ENCODE measurements at places on chromosomes 11 and 22.

DNA sequence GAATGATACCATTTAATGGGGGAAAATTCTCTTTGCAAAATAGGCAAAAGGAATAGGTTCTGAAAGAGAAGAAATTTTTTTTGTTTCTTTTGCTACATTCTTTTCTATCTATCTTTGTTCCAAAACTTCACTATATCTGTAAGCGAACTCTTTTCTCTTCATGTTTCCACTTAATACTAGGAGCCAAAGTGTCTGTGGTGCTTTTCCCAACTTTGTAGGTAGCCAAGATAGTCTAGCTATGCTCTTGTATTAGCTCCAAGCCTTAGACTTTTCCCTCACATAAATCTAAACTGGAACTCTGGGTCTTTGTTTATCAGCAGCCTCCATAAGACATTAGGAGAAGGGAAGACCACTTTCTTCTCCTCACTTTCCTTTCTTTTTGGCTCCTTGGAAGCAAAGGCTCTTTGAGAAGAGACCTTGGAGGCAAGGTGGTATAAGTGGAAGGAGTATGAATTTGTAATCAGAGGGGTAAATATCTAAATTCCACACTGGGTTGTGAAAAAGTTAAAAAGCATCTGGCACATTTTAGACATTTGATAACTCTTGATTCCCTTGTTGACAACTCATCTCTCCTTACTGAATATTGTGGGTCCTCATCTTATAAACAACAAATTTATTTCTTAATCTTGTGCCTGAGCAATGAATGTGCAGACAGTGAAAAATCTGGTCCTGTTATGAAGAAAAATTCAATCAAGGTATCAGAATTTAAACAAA lies 130.0 kb downstream of the EHF start:
- DNase-seq: no peak

- DNase-seq: no peak
These were observed 68.7 kb downstream of the ZNRF3 start for GRCh38 chr22:28951969-28952521.

DNA sequence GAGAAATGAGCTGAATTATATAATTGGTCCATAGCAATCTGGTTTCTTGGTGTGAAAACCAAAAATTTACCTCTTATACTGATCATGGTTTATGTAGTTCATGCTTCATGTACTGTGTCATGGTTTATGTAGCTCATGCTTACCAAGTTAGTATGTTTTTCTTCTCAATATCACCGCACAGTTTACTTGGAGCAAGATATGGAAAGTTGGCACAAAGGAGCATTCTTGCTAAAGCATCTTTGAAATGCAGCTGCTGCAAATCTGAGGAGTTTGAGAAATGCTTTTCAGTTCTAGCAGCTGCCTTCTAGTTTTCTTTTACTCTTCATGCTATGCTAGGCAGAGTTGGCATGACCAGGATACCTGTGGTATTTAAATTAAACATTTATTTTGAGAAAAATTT lies 4.5 kb downstream of the OR10G7 start:
- no peak for DNase-seq

DNA sequence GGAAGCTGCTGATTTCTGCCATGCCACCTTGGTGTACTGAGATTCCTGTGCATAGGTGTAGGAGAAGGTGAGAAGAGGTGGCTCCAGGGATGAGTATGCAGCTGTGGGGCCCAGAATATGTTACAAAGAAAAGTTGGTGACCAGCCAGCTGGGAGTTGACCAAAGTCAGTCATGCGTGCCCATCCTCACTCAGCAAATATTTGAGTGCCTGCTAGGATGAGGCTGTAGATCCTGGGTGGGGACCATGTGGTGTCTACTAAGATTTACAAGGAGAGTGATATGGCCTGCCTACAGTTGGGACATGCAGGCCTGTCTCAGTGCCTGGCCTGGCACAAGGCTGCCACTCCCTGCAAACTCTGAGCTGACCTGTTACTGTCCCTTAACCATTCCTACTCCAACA lies 19.4 kb downstream of the RNF185 start:
- no peak for DNase-seq

DNA sequence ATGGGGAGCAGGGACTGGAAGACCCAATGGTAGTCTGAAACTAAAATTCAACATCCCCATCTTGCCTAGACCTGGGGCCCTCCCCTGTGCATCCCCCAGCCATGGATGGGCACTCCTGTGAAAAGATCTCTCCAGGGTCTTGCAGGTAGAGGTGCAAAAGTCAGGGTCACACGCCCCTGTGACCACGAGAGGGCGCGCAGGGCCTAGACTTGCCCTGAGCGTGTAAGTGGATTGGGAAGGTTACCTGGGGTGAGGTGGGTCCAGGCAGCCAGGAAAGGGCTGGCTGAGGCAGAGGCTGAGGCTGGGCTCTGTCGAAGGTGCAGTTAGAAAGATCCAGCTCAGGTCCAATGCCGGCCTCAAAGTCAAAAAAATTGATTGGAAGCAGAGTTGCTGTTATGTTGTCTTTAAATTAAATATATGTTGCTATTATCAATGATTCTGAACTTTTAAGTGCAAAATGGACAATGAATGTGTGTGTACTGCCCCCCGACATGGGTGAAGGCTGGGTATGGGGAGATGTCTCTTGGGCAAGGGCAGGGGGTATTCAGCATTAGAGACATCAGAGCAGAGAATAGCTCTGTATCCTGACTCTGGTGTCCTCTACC lies 4.8 kb upstream of the POU2F3 start:
- peak; percentile 63 for DNase-seq

DNA sequence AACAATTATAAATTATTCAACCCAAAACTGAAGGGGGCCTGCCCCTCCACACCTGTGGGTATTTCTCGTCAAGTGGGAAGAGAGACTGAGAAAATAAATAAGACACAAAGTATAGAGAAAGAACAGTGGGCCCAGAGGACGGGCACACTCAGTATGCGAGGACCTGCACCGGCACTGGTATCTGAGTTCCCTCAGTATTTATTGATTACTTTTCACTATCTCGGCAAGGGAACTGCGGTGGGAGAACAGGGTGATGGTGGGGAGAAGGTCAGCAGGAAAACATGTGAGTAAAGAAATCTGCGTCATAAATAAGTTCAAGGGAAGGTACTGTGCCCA lies 3.2 kb downstream of the C11orf54 start:
- no peak for DNase-seq

DNA sequence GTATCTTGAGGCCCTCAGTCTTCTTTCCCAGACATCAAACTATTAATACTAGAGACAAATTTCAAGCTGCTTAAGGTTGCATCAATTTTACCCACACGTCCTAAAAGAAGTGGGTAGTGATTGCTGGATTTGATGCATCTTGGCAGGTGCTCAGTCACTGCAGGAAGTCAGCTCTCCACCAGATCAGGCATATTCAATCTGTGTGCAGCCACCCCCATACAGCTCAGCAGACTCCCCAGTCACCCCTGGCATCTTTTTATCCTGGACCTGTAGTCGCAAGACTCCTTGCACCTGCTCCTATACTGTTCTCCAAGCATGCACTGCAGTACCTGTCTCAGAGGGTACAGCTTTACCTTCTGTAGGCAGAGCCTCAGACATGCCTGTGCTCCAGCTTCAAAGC lies 343.1 kb upstream of the ISX start:
- DNase-seq: no peak

GRCh38 chr11:21736404-21736803 lies 456.5 kb upstream of the ANO5 start:
- DNase-seq: no peak

DNA sequence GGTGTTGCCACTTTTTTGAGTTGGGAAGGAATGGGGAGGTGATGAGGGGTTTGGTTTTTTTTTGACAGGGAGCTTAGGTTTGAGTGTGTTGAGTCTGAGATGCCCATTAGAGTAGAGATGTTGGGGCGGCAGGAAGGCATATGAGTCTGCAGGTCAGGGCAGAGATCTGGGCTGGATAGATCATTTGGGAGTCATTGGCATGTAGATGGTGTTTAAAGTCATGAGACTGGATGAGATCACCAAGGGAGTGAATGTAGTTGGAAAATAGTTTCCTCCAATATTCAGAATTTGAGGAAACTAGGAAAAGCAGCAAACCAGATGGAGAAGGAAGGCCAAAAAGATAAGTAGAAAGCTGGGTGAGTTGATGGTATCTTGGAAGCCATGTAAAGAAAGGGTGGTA lies 2.1 kb upstream of the ANAPC15 start:
- DNase-seq: no peak

- peak; percentile 76 for DNase-seq
These were observed 5.9 kb downstream of the LMNTD2 start for GRCh38 chr11:554428-555226.

- DNase-seq: no peak
These were observed 29.9 kb downstream of the MS4A2 start for GRCh38 chr11:60118338-60118737.

- DNase-seq: no peak
These were observed 48.7 kb upstream of the APOA1 start for GRCh38 chr11:116885951-116886655.

DNA sequence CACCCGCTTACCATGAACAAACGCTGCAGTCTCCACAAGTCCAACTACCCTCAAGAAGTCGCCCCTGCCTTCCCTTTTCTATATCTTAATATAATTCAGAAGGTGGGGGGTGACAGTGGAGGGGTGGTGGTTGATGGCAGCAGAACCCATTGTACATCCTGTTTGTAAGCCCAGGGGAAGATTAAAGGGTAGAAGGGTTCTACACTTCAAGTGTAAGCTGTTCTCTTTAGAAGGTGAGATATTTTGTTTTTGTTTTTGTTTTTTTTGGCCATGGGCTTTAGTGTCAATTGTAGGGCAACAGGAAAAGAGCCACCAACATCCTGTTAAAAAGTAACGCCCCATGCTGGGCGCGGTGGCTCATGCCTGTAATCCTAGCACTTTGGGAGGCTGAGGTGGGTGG lies 34.9 kb upstream of the RRAS2 start:
- no peak for DNase-seq

- no peak for DNase-seq
These were observed 15.6 kb downstream of the PARVB start for GRCh38 chr22:44039566-44040171.

DNA sequence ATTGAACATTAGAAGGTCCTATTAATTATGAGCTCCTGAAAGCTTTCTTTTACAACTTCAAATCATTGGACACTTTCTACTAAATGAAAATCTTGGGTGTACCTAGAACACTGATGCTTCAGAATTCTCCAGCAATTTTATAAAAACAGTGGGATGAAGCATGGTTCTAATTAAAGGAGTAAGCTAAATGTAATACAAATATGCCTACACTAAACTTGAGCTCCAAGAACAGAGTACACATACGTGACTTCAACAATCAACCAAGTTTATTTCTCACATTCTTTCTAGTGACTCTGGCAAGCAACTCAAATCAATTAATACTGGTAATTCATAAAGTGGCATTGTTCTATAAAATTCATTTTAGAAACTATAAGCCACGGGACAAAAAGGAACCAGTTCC lies 55.5 kb downstream of the PITPNB start:
- no peak for DNase-seq

GRCh38 chr11:31500560-31500959 lies 8.9 kb downstream of the IMMP1L start:
- no peak for DNase-seq

GRCh38 chr11:15665368-15665871 lies 550.7 kb downstream of the INSC start:
- no peak for DNase-seq

GRCh38 chr11:117424781-117425180 lies 97.1 kb downstream of the CEP164 start:
- DNase-seq: no peak

DNA sequence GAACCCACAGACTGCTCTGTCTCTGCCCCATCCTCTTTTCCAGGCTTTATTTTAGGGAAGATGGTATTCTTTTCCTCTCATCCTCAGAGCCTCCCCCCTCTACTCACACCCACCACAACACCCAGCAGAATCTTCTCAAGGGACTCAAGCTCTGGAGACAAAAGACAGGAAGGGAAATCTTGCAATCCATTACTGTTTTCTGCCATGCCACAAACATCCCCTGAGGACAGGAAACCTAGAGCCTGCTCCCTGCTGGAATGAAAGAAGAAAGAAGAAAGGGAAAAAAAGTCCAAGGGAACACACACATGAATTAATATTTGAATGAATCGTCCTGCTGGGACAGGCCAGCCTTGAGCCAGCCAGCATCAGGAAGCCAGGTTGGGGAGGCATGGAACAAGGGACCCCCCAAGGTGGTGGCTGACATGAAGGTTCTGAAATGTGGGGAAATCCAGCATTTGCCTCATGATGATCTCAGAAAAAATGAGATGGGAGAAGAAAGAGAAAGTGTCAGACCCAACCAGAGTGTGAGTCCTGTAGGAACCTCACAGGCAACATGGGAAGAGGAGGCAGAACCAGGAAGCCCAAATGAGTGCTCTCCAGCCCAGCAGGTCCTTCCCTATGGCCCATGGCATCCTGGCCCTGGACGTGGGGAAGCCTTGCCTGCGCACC lies 34.0 kb downstream of the SLCO2B1 start:
- no peak for DNase-seq

DNA sequence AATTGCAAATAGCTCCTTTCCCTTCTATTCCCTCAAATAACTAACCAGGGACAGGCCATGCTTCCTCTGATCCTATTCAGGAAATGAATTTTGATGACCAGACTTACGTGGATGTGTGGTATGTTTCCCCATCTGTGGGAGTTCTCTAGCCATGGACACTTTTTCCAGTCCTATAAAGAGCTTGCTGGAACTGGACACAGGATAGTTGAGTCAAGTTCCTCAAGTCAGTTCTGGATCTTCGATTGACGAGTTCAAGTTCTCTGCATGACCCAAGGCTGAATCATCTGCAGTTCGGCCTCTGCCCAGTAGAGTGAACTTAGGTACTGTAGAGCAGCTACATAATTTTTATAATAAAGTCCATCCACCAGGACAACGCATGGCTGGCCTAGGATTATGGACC lies 52.7 kb upstream of the CCND1 start:
- DNase-seq: no peak

GRCh38 chr11:76669901-76670484 lies 554 bp downstream of the LRRC32 start:
- no peak for DNase-seq

- DNase-seq: no peak
These were observed 8.4 kb downstream of the XBP1 start for GRCh38 chr22:28791841-28792490.

- DNase-seq: no peak
These were observed 5.7 kb downstream of the MUC5AC start for GRCh38 chr11:1163321-1163910.

DNA sequence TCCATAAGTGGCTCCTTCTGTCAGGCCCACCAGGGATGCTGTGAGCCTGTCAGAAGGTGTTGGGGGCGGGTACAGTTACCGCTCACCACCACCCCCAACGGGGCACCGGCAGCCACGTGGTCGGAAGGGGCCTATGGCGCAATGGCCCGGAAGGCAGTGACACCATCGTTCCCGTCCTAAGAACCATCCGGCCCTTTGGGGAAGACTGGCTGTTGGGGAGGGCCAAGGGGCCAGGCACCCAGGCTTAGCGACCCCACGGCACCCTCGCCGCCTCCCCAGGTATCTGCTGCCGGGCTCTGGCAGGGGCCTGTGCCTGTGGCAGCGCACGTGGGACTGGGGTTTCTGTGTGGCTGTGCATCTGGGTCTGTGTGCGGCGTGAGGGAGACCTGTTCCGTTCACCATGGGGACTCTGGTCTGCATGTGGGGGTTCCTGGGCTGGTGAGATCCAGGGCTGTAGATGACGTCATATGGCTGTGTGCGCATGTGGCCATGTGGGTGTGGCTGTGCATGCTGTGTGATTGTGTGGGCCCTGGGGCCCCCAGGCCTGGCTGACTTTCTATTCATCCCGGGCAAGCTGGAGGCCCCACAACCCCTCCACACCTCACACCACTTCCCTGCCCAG lies 717 bp downstream of the OSM start:
- peak; percentile 88 for DNase-seq

Measured in stimulated activated CD4-positive, alpha-beta T cell treated with anti-CD3 and anti-CD28 coated beads, Interleukin-4, amount 100 ng/mL, for 24 hours (primary cell).